Non-pigmented ciliary epithelial cell (primary cell): ENCODE measurements at places on chromosomes 12 and 14.
A peak's percentile ranks its signal among the peaks of the same experiment; 100 is the strongest.

DNA sequence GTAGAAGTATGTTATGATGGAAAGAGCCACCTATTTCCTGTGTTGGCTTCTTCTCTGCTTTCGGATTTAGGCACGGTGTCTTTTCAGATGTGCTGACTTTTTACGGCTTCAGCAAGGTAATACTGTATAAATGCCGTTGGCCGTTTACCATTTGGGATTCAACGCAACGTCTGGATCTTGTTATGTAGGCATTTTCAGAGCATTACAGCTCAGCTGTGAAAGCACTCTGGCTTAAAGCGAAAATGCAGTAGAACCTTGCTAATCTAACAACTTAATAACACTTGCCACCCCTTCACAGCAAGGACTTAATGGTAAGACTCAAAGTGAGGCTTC lies 229.9 kb downstream of the EFCAB11 start:
- DNase-seq, result no peak

DNA sequence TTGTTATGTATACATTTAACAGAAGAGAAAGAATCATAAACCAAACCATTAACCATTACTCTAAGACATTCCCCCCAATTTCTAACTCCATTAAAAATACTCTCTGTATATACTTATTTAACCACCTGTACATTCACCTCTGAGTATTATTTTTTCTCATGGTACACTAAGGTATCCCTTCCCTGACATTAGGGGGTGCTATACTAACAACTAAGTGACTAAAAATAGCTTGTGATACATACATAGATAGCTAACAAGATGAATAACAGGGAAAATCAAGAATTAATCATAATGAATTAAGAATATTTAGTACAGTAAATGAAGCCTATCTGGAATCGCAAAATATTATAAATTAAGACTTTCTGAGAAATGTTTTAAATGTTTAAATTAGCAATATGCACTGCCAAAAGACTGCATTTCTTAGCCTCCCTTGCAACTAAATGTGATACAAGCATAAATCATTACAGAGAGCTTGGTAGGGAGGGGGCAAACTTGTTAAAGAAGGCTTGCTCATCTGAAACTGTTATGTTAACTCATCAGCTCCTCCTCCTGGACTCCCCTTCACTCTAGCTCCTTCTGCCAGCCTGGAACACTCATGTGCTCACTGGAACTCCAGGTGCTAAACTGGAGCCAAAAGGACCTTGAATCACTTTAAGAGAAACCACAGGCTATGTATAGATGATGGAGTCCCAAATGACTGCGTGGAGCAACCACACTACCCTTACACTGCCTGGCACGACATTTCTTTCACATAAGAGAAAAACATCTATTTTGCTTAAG lies 14.9 kb downstream of the C2CD5 start:
- no peak for DNase-seq

DNA sequence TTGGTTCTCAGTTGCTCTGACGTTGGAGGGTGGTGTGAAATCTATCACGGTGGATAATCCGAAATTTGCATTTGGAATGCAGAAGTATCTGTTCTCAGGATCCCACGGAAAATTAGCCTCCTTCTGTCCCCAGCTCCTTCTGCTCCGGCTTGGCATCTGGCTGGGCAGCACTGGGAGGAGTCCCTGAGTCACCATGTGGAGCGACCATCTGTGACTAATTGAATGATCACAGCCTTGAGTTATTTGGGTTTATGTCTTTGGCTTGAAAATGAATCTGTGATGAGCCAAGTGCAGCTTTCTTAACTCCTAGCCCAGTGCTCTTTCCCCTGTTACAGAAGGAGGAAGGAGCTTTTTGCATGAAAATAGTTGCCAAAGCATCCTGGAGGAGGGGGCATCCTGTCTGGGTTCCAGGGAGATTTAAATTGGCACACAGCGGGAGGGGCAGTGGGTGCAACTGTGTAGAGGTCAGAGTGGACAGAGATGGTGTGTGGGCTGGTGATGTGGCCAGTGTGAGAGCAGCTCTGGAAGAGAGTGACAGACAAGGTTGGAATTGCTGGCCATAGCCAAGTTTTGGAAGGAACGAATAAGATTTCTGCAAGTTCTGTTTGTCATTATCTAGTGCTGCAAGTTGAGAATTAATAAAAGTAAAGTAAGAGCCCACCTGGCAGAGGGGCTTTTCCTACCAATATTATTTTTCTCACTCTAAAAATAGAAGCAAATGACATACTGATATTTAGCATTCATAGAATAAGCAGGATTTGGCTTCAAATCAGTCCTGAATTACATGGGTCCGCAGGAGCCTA lies 74.4 kb downstream of the SLC24A4 start:
- peak; percentile 24 for DNase-seq

DNA sequence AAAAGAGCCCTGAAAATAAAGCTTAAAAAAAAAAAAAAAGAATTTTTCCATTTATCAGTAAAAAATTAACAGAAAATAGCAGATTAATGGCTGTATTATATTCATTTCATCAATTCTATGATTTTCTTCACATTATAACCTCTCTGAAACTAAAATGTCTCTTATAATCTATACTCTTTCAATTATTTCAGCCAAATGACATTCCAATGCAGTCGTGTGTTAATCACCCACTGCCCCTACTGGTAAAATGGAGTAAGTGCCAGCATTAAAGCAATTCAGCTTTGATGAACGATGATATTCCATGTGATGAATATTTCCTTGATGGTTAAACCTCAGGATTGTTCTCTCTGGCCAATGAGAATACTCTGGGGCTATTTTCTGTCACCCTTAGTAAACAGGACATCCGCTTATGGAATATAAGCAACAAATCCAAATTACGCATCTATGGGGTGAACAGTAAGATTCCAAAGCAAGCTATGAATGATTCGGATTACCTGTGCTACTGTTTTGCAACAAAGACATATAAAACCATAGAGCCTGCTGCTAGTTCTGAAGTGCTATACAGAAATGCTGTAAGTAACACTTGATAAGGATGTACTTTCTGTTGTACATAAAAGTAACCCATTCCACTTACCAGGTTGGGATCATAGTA lies 20.3 kb upstream of the SYCP3 start:
- no peak for DNase-seq

DNA sequence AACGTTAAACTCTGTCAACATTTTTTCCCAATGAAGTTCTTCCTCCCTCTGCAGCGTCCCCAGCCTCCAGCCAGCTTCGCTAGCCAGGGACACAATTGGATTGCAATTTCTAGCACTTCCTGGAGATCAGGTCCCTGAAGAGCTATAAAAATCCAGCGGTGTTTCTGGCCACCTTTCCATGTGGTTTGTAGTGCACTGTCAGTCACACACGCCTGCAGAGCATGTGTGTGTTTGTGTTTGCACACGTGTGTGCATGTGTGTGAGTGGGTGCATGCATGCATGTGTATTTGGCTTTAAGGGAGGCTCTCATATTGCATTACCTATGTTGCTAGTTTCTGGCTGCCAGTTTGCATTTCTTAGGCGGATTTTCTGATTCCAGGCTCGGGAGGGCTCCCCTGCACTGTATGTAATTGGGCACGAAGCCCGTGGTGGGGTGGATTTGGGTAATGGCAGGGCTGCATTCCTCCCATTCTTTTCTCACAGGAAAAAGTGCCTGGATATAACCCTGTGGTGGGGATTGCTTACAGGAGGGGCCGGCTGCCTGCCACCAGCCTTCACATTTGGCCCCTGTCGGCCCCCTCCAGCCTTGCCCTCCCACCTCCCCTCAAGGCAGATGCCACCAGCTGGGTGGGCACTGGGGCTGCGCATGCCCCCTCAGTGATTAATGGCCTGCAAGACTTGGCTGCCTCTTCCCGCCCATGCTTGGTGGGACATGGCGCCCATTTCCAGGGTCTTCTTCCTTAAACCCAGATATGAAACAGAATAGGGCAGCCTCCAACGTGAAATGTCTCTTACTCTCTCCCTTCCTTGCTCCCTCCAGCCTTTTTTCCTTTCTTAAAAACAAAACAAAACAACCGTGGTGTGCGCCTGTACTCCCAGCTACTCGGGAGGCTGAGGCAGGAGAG lies 74.0 kb downstream of the TSPAN9 start:
- no peak for DNase-seq

GRCh38 chr14:67186789-67187584 lies 2.3 kb upstream of the GARIN2 start:
- peak; percentile 52 for DNase-seq

DNA sequence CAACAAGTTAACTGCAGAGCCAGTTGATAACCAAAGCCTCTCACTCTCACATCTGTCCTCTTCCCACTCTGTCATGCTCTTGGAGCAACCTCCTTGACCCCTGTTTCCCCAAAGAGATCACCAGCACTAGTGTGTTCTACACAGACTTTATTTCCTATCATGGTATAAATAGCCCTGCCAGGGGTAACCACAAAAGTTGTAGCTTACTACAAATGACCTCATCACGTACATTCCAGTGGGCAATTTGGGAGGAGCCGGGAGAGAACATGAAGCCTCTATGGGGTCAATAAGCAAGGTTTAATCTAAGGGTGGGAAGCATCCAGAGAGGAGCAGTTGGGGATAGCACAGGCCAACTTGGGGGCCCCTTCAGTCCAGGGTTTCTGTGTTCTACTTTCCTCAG lies 186.5 kb downstream of the KCNA5 start:
- no peak for DNase-seq

DNA sequence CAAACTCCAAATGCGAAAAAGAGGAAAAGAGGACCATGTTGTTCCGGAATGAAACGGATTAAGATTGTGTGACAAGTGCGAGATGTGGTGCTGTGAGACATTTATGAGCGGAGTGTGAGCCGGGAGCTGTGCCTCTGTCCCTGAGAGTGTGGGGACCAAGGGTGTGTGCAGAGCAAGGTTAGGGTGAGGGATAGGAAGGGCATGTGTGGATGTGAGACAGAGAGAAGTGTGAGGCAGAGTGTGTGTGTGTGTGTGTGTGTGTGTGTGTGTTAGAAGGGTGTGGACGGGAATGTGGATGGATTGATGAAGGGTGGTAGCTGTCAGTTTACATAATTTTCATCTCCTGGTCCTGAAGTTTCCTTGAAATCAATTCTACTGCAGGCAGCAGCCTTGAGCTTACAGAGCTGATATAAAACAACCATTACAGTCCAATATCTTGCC lies 4.3 kb upstream of the OTX2 start:
- DNase-seq, result no peak

DNA sequence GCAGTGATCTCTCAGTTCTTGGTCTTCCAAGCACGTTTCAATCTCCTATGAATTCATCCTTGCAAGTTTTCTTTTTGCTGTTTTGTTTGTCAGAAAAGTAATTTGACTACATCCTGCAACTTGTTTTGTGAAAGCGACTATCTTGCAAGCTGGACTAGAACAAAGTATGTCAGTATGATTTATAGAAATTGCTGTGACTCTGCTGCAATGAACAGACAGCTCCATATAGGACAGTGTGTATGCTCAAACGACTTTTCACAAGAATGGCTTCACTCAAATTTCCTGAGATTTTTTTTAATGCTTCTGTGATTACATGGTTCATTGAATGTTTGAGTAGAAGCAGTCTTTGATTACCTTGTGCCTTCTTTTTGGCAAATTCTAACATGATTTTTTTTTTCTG lies 123.5 kb upstream of the TRHDE start:
- no peak for DNase-seq

DNA sequence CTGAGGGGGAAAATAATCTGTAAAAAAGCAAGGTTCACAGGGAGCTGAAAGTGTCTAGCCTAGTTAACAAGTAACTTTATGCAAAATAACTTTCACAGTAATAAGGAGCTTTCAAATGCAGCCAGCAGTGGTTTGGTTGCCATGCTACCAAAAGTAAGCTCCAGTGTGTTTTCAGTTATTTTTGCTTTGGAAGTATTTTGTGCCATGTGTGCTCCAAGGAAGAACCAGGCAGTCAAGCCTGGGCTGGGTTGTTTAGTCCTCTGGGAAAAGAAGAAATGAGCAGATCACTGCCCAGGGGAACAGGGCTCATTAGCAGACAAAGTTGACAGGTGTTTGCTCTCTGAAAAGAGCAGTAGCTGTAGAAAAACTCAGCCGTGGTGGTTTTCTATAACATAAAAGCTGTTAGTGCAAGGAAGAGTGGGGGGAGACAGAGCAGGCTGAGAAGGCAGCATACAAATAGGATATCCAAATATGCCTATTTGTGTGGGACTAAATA lies 92.8 kb upstream of the TMTC2 start:
- DNase-seq, result no peak

DNA sequence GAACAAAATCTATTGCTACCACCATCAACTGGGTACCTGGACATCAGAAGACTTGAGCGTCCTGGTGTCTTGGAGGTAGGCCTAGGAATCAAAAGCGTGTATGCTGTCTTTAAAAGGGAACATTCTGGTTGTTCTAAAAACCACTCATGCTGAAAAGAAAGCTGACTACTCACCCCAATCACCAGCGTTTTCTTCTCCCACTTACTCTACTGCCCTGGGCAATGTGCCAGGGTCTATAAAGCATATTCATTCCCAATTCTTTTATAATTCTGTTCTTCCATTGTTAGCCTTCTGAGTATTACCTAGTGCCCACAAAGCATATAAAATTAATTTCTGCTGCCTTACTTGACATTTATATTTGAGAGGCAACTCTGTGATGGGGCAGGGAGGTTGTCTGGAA lies 133.4 kb downstream of the KCNA5 start:
- DNase-seq, result no peak

DNA sequence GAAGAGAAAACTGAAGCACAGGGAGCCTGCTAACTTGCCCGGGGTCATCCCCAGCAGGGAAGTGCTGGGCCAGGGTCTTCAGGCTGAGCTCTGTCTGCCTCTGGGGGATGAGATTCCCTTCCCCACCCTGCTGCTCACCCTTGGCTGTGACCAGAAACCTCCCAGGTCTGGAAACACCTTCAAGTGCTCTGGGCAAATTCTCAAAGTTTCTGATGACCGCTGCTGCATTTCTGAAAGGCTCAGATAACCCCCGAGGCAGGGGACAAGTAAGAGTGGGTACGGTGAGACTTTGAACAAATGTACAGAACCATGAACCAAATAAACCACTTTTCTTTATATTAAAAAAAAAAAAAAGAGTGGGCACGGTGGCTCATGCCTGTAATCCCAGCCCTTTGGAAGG lies 41.3 kb downstream of the LTBP2 start:
- no peak for DNase-seq

GRCh38 chr12:45547822-45548221 lies 181.7 kb upstream of the ARID2 start:
- DNase-seq, result no peak

- no peak for DNase-seq
Measured at GRCh38 chr14:100612986-100613385, 25.8 kb upstream of the BEGAIN start.

DNA sequence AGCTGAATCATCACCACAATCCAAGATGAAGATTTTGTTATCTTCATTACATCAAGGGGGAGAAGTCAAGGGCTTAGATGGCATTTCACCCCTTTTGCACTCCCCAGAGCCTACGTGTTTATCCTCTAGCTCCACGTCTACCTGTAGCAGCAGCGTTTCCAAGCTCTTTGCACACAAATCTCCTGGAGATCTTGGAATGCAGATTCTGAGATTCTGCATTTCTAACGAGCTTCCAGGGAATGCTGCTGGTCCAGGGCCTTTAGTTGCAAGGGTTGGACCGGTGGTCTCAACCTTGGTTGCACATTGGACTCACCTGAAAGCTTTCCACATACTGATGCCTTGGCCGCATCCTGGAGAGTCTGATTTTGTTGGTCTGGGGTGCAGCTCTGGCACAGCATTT lies 49.5 kb upstream of the STON2 start:
- DNase-seq, result no peak
